Glutamatergic neuron (in vitro differentiated cells): ENCODE measurements at places on chromosomes 2 and 18. TPM values are rescaled to one million over a fixed set of nuclear protein-coding genes. Genes with fewer than 3 reads are reported as not detected.

Gene ACMSD
- total RNA-seq, result not detected

DNA sequence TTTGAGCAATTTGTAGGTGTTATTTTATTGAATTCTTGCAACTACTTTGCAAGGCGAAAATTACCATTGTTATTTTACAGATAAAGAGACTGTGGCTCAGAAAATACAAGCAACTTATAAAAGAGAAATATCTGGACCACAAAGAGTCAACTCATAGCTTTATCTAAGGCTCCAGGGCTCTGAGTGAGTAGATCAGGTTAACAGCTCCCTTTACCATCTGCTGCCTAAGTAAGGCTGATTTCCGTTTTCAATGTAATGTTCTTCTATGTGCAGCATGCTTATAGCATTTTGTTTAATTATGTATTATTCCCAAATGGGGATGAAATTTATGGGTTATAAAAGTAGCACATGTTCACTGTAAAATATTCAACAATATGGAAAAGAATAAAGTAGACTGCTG lies 299.1 kb upstream of the TNP1 start:
- no peak overlapping the region for H3K27ac ChIP-seq
- DNase-seq, result no peak
- no peak overlapping the region for H3K4me3 ChIP-seq
- peaks cover 6% of the 10 kb centered on the region for H3K27me3 ChIP-seq
- peaks cover 25% of the 10 kb centered on the region for H3K4me1 ChIP-seq
- H3K36me3 ChIP-seq, result no peaks in the 10 kb centered on the region

- peaks cover 4% of the 10 kb centered on the region for H3K4me1 ChIP-seq
- no peak overlapping the region for H3K27ac ChIP-seq
- H3K27me3 ChIP-seq, result no peaks in the 10 kb centered on the region
- H3K36me3 ChIP-seq, result peaks cover 6% of the 10 kb centered on the region
- H3K4me3 ChIP-seq, result no peak overlapping the region
Observed at GRCh38 chr18:64090876-64091275, 58.0 kb downstream of the LINC00305 start.

Gene KCNJ3
- total RNA-seq, result 3.6 TPM

Gene TNS1
- 3.2 TPM for total RNA-seq

Gene IL18RAP
- not detected for total RNA-seq

GRCh38 chr2:198211706-198212105 lies 407.3 kb downstream of the PLCL1 start:
- H3K4me3 ChIP-seq, result no peak overlapping the region
- peaks cover 8% of the 10 kb centered on the region for H3K4me1 ChIP-seq
- H3K27ac ChIP-seq, result no peak overlapping the region
- H3K27me3 ChIP-seq, result no peaks in the 10 kb centered on the region
- no peaks in the 10 kb centered on the region for H3K36me3 ChIP-seq
- DNase-seq, result no peak

DNA sequence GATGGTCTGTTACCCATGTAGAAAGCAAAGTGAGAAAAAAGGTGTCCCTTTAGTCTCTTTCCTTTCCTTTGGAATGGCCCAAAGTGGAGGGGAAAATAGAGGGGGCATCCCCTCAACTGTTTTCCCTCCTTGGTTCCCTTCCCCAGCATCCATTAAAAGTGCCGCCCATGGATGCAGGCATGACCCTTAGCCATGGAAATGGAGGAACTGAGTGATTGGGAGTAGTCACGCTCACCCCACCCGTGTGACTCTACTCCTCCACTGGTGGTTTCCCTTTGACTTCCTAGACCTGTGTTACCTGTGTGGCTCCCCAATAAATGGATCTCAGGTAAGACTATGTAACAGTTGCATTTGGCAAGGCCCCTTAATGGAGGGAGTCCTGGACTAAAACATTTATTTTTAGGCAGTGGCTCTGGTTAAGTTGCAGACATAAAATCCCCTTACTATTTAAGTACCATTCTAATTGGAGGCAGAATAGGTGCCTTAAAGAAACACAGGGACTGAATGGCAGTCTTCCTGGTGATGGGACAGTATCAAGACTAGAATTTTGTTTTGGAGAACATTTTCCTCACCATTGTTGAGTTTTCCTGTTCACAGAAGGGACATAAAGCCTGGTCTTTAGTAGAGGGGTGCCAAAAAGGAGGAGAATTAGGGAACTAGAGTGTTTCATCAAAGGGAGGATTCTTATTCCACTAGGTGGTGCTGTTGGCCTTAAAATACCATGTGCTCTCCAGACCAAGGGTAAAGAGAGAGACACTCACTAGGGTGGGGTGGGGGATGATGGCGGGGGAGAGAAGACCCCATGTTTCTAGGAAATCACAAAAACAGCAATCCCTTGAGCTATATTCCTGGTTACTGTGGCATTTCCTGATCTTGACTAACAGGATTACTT lies 25.7 kb upstream of the PLA2R1 start:
- DNase-seq, result no peak
- H3K36me3 ChIP-seq, result peaks cover 35% of the 10 kb centered on the region
- H3K27me3 ChIP-seq, result peaks cover 2% of the 10 kb centered on the region
- H3K4me1 ChIP-seq, result no peaks in the 10 kb centered on the region

GRCh38 chr2:224802407-224802806 lies 86.2 kb upstream of the CCDC195 start:
- DNase-seq, result no peak
- no peak overlapping the region for H3K4me3 ChIP-seq

- H3K4me1 ChIP-seq, result peaks cover 13% of the 10 kb centered on the region
- H3K27ac ChIP-seq, result no peak overlapping the region
- no peaks in the 10 kb centered on the region for H3K36me3 ChIP-seq
- DNase-seq, result no peak
- peaks cover 3% of the 10 kb centered on the region for H3K27me3 ChIP-seq
Observed at GRCh38 chr2:151096235-151096634, 165.4 kb downstream of the RBM43 start.

- no peak overlapping the region for H3K27ac ChIP-seq
- no peaks in the 10 kb centered on the region for H3K27me3 ChIP-seq
- no peaks in the 10 kb centered on the region for H3K36me3 ChIP-seq
- no peak overlapping the region for H3K4me3 ChIP-seq
- no peaks in the 10 kb centered on the region for H3K4me1 ChIP-seq
Observed at GRCh38 chr2:234751275-234751973, 200.4 kb upstream of the SH3BP4 start.

DNA sequence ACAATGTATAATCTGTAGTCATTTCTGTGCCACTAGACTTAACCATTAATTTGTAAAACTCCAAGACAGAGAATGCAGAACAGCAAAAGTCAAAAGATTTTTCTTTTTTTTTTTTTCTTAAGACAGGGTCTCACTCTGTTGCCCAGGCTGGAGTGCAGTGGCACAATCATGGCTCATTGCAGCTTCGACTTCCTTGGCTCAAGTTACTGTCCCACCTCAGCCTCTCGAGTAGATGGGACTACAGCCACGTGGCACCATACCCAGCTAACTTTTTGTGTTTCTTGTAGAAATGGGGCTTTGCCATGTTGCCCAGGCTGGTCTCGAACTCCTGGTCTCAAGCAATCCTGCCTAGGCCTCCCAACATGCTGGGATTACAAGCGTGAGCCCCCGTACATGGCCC lies 80.1 kb downstream of the TLK1 start:
- H3K27ac ChIP-seq, result no peak overlapping the region
- no peak for DNase-seq
- H3K4me3 ChIP-seq, result no peak overlapping the region
- no peaks in the 10 kb centered on the region for H3K36me3 ChIP-seq
- H3K27me3 ChIP-seq, result no peaks in the 10 kb centered on the region

DNA sequence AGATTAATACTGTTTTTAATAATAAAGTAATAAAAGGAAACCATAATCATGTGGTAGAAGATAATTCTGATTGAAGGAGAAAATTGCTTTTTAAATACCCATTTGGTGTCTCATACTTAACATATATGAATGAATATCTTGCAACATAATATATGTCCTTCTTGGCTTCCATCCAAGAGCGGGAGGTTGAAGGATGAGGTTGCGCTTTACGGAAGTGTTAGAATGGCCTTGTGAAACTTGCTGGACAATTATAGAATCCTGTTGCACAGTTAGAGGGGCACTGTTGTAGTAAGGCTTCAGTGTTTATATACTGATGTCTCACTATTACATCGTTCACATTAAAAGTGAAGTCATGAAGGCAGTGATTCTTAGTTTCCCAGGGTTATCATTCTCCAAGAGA lies 9.4 kb downstream of the INSIG2 start:
- DNase-seq, result no peak
- H3K4me1 ChIP-seq, result peaks cover 6% of the 10 kb centered on the region
- H3K27ac ChIP-seq, result no peak overlapping the region

Gene RUFY4
- not detected for total RNA-seq

DNA sequence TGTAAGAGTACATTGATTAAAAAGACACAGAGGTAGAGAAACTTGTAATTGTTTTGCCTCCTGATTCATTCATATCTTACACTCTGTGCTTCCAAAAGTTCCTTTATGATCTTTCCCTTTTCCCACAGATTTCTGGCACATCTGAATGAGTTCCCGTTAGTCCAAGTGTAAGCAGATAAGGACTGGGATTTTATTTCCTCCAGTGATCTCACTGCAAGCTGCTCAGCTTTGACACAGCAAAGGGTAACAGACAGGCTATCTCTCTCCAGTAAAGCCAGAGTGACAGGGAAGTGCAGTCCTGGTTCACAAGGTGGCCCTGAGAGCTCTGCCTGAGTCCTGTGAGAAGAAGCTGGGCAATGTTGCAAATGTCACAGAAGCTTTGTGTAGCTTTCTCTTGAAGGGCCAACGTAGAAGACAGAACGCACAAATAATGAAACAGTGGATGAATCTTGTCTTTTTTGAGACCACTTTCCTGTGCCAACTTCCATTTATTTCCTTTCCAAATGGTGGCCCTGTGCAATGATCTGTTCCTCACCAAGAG lies 32.5 kb upstream of the KCNE4 start:
- H3K36me3 ChIP-seq, result peaks cover 8% of the 10 kb centered on the region
- no peaks in the 10 kb centered on the region for H3K4me1 ChIP-seq
- no peak overlapping the region for H3K4me3 ChIP-seq
- H3K27ac ChIP-seq, result no peak overlapping the region

DNA sequence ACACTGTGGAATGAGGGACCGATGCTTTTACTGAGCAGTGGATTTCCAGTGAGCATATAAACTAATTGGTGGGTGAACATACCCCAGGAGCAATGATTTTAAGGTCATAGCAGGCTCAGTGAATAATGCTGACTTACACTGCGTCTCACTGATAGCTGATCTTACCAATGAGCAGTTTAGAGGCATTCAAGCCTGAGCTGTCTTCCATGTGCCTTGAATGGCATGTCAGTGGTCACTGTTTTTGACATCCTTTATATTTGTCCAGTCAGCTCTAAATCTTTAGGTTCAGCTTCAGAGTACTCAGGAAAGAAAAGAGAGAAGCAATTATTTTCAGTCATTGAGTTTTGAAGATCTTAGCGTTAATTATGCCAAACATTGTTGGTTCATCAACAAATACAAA lies 88.3 kb downstream of the CAMKMT start:
- H3K27me3 ChIP-seq, result no peaks in the 10 kb centered on the region
- H3K4me1 ChIP-seq, result no peaks in the 10 kb centered on the region
- no peak overlapping the region for H3K27ac ChIP-seq
- H3K4me3 ChIP-seq, result no peak overlapping the region

DNA sequence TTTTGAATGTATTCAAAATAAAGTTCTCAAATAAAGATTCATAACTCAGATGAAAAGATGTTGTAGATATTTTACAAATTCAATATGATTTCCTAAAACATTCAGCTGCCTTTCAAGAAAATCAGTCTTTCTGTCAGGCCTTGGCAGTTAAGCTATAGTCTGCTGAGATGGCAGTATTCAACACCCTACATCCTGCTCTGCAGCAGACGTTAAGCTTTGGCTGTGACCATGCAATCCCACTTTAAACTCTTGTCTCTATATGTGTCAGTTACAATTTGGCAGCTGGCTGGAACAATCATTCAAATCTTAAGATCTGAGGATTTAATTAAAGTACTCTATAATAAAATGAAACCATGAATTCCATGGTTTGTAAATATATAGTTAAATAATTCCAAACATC lies 567.3 kb upstream of the ZNF804A start:
- H3K4me1 ChIP-seq, result no peaks in the 10 kb centered on the region
- no peaks in the 10 kb centered on the region for H3K27me3 ChIP-seq
- no peaks in the 10 kb centered on the region for H3K36me3 ChIP-seq
- H3K4me3 ChIP-seq, result no peak overlapping the region

DNA sequence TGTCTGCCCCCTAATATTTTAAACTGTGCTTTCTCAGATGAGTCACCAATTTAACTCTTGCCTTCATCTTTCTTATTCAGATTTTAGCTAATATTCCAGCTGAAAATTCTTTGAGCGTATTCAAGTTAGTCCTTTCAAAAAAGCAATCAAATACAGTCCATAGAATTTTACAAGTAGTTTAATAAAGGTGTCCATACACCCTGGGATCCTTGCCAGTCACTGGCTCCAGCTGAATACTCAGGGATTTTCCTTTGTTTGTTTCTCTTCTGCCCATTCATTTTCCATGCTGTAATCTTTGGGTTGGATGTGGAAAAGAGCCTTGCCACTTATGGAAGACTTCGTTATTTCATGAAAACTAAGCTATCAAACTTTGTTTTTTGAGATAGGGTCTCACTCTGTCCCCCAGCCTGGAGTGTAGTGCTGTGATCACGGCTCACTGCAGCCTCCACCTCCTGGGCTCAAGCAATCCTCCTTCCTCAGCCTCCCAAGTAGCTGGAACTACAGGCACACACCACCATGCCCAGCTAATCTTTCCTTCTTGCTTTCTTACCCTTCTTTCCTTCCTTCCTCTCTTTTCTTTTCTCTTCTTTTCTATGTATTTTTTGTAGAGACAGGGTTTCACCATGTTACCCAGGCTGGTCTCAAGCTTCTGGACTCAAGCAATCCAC lies 34.0 kb downstream of the VSNL1 start:
- H3K4me3 ChIP-seq, result no peak overlapping the region
- H3K4me1 ChIP-seq, result no peaks in the 10 kb centered on the region
- H3K27me3 ChIP-seq, result no peaks in the 10 kb centered on the region

- H3K4me3 ChIP-seq, result no peak overlapping the region
- peak; percentile 87 for DNase-seq
- no peaks in the 10 kb centered on the region for H3K4me1 ChIP-seq
- no peaks in the 10 kb centered on the region for H3K27me3 ChIP-seq
Observed at GRCh38 chr18:31722369-31722957, 38.1 kb upstream of the B4GALT6 start.

DNA sequence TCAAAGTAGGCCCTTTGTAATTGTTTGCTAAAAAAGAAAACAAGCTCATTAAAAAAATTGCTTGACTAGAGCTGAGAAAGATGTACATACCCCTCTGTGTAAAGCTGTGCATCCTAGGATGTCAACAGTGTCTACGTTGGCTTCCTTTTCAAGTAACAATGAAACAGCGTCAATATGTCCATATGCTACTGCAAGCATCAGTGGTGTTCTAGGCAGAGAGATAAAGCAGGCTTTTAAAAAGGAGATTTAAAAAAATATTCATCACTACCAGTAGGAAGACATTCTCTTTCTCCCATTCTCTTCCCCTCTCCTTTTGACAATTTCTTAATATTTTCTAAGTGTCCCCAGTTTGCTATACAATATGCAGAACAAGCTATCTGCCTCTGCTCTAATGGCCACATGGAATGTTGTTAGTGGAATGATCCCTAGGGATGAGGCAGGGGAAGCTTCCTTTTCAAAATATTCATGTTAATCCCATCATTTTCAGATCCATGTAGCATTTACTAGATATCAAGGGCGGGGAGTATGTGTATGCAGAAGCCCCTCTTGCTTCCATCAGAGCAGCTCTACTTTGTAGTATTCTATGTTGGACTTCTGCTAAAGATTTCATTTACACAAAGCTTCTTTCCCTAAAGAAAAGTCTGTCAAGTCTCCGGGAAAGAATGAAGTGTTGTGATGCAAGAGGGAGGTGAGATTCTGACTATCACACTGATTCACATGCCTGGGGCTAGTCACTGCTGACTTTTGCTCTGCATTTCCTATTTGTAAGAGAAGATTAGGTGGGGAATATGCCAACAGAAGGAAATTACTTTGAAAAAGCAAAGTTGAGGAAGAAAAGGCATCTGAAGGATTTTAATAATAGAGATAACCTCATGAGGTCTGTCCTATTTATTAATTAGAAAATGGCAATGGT lies 81.5 kb upstream of the PGAP1 start:
- H3K4me3 ChIP-seq, result peak overlapping the region; percentile 75
- H3K27ac ChIP-seq, result peak overlapping the region; percentile 98
- H3K36me3 ChIP-seq, result no peaks in the 10 kb centered on the region
- peaks cover 53% of the 10 kb centered on the region for H3K4me1 ChIP-seq
- H3K27me3 ChIP-seq, result peaks cover 11% of the 10 kb centered on the region
